ENCODE measurements at places on chromosomes 12 and 14.

DNA sequence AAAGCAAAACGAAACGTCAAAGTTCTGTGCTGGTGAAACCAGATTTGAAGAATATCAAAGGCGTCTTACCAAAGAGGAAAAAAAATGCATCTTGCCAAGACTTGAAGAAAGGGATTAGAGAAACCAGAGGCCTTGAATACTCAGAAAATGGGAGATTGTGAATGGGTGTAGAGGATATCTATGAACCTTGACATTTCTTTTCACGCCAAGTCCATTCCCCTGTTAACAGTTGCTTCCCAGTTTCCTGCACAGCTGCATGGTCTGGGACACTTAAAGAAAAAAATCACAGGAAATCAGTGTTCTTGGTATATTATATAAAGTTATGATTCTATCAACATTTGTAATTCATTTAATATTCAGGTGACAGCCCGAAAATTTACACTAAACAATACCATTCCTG, 1.4 kb upstream of the GTF2A1 start:
- no peak for DNase-seq

DNA sequence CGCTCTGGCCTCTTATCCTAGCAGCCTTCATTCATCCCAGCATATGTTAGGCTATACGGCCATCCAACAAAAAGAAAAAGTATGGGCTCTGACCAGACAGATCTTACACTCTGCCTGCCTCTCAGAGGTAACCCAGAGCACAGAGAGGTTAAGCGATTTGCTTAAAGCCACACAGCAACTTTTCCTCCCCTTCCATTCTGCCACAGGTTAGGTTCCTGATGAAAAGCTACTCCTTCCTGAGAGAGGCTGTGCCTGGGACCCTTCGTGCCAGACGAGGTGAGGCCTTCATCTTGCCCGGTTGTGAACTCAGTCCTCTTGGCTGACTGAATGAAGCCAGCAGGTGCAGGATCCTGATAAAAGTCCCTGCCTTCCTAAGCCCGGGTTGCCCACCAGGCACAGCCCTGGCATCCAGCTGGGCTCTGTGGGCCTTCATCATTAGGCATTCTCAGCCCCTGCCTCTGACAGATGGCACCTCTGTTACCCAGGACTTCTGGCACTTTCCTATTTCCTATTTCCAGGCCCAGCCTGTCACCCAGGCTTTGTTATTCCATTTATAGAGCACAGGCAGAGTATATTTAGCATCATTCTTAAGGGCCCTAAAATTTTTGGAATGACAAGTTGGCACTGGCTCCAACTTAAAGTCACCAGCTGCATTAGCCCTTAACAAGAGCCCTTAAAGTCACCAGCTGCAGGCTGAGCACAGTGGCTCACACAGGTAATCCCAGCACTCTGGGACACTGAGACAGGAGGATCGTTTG, 12.8 kb downstream of the SOAT2 start:
- DNase-seq, result no peak

DNA sequence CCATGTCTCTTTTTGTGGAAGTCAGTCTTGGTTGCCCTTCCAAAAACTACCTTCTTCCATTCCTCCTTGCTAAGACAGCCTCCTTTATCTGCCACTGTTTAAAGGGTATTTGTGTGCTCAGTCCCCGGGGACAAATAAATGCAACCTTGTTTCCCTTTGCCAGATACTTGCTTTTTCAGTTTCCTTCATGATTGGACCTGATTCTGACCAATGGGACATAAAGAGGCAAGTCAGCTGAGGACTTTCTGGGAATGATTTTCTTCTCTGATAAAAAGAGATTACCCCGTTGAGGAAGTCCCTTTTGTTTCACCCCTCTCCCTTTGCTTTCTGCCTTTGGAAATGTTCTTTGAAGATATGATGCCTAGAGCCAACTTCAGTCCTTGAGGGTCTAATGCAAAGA, 7.4 kb upstream of the TUBA1B start:
- DNase-seq, result no peak

- no peak for DNase-seq
Measured at GRCh38 chr12:89880690-89881350, 172.2 kb upstream of the ATP2B1 start.

DNA sequence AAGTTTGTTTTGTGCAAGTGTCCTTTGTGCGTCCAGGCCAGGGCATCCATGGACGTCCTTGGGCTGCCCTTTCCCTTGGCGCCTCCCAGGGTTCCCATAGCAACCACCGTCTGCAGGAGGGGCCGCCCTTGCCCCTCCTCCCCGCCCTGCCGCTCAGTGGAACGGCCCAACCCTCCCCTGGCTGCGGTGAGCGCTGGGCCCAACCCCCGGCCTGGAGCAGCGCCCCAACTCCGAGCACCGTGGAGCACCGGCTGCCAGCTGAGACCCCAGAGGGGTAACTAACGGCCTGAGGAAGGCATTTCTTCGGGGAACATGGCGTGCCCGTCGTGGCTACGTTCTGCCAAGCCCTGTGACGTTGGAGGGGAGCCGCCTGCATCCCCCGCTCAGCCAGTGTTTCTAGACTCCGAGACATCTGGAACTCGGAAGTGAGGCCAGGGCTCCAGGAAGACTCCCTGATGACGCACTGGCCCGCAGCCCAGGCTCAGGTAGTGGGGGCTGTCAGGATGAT, 5.3 kb upstream of the ACACB start:
- DNase-seq, result peak; percentile 89

DNA sequence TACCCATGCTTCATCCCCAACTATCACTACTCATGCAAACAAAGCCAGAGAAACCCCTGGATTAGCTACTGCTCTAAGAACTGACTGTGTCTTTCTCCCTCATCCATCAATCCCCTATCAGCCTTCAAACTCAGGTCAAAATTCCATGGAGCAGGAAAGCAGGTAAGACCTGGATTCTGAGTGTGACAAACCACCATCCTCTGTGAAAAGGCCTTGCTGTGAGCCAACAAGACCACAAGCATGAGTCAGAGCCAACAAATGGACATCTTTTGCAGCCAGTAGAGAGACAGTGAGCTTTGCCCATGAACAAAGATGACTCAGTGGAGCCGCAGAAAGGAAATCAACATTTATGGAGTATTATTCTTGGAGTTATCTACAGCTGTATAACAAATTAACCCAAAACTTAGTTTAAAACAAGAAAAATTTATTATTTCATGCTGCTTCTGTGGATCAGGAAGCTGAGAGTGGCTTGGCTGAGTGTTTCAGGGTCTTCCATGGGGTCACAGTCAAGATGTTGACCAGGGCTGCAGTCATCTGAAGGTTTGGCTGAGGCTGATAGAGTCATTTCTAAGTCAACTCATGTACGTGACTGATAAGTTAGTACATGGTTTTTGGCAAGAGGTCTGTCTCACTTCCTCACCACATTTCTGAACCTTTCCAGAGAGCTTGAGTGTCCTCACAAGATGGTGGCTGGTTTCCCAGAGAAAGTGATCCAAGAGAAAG, 61.1 kb downstream of the PITPNM2 start:
- DNase-seq, result no peak

DNA sequence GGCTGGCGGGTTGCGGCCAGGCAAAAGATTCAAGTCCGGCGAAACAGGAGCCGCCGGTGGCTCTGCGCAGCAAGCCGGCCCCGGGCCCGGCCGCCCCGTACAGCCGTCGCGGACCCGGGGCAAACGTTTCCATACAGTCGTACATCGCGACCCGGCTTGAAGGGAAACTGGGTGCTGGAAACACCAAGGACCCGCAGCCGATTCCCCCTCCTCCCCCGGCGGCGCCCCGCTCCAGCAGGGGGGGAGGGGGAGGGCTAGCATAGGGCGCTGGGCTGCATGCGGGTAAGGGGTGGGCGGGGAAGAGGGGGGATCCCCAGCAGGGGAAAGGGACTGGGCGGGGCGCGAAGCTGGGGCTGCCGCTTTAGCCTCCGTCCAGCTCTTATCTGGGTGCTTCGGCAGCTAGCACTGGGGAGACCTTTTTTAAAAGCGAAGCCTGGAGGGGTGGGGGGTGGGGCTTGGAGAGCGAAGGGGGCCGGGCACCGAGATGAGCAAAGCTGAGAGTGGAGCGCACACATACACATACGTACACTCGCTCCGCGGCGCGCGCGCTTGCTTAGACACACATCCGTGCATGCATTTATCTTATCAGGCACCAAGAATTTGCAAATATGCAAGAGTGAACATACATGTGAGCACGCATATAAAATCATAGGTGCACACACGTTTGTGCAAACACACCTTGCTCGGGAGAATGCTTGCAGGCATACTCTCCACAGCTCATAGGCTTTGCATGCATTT, 11.9 kb downstream of the RARG start:
- peak; percentile 69 for DNase-seq

GRCh38 chr12:61523276-61523992, 736.8 kb upstream of the USP15 start:
- no peak for DNase-seq

DNA sequence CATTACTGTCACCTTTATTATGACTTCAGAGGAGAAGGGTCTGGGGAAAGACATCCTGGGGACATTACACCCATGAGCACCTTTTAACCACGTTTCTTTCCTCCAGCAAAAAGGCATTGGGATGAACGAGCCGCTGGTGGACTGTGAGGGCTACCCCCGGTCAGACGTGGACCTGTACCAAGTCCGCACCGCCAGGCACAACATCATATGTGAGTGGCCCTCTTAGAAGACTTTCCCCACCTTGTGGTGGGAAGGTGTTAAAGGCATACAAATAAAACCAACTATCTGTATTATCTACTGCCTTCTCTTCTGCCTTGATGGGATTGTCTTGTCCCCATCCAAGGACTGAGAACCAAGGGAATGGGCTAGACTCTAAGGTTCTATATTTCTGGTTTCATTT, 6.0 kb downstream of the PSMD9 start:
- peak; percentile 33 for DNase-seq

DNA sequence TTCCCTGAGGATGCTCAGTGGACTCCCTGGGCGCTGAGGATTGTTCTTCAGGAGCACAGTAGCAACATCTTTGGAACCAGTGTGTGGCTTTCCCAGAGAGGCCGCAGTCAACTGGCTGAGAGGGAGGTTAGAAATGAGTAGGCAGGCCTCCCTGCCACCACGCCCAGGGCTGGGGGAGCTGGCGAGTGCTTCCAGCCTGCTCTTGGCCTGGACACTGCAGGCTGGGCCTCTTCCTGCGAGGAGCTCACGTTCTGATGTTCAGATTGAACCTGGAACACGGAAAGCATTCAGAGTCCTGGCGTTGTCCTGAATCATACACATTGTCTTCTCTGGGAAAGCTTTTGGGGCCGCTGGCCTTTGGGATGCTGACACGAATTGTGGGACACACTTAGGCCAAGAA, 15.6 kb downstream of the TSPAN9 start:
- DNase-seq, result no peak

GRCh38 chr14:103343164-103343879, 9.3 kb downstream of the EIF5 start:
- DNase-seq, result no peak

GRCh38 chr12:52037248-52037861, 13.9 kb upstream of the NR4A1 start:
- peak; percentile 59 for DNase-seq

Data from iPS-NIHi11 (cell line).